T-helper 1 cell (primary cell): ENCODE measurements at places on chromosomes 1 and 21.

DNA sequence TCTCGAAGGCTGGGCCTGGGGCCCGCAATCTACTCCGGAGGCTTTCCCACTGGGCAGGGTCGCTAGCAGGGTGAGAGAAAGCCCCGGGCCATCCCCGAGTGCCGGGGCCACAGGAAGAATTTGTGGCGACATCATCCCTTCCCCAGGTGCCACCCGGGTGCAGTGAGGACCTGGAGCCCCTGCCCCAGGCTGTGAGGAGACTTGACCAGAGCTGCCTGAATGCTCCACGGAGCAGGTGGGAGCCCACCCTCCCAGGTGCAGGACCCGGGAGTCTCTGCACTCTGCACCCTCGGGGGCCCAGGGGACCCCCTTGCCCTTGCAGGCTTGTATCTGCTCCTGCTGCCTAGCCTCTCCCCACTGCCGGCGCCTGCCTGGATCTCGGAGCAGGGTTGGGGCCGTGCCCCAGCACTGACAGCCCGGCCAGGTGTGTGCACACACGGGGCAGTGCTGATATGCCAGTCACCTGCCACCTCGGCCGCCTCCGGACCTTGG lies 67.5 kb upstream of the RGS7 start:
- no peak for DNase-seq

DNA sequence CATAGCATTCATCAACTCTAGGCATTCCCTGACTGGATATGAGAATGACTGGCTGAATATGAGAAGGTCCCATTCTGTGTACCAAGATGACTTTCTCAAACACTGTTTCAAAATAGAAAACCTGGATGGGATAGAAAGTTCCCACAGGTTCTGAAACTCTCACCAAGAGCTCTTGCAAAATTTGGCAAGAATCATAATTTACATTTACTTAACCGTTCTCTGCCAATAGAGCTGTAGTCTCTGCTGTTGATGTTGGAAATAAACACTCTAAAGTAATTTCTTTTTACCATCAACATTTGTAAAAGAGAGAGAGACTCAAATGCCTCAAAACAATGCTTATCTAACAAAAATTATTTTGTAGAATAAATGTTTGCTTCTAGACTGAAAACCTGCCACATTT lies 221.1 kb downstream of the LMO4 start:
- DNase-seq, result no peak

GRCh38 chr1:212860713-212861581 lies 2.9 kb downstream of the FLVCR1 start:
- DNase-seq, result no peak

DNA sequence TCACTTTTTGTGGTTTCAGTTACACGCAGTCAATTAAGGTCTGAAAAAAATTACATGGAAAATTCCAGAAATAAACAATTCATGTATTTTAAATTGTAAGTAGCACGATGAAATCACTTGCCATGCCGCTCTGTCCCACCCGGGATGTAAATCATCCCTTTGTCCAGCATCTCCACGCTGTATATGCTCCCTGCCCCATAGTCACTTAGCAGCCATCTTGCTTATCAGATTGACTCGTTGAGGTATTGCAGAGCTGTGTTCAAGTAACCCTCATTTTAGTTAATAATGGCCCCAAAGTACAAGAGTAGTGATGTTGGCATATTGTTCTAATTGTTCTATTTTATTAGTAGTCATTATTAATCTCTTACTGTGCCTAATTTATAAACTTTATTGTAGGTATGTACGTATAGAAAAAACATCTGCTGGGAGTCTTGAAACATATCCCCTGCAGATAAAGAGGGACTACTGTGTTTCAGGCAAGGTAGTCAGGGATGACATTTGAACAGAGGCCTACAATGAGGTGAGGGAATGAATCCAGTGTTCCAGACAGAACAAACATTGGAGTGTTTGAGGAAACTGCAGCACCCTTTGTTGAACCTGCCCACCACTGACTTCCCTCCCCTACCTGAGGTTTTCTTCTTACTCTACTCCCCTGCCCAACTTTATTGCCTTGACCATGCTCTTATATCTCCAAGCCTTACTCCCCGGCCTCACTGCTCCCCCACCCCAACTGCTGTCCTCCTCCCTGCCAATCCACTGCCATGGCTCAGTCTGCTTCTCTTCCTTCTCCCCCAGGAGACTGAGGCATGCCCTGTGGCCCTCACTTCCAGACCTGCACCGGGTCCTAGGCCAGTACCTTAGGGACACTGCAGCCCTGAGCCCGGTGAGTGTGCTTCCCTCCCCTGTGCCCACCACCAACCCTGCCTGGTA lies 7.1 kb upstream of the CDC20 start:
- no peak for DNase-seq

- DNase-seq, result no peak
Observed at GRCh38 chr1:3056641-3057040, 12.4 kb upstream of the PRDM16 start.

DNA sequence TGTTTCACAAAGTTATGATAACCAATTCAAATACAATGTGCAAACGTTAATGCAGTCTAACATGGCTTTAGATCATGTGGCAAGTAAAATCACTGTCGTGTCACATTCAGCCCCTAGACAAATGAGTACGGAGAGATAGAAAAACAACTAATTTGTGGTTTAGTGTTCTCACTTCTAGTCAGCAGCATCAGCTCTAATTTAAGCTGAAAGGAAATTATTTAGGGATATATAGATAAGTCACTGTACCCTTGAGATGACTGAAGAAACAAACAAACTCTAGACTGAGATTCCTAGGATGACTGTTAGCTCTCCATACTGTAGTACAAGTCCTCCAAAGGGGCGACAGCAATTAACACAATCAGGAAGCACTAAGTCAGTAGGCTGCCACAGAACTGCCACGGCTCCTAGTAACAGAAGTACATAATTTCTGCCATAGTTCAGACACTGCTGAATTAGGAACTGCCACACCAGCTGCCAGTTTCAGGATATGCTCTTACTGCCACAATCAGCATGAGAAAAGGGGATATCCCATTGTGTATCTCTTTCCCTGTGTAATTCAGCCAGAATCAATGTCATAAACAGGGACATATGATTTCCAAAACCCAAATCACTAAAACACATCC lies 150.4 kb upstream of the NEGR1 start:
- no peak for DNase-seq

- DNase-seq, result no peak
Observed at GRCh38 chr1:30609999-30610345, 113.4 kb downstream of the MATN1 start.

- DNase-seq, result no peak
Observed at GRCh38 chr1:78687914-78688313, 38.3 kb downstream of the IFI44 start.

- no peak for DNase-seq
Observed at GRCh38 chr1:204449678-204450280, 38.2 kb upstream of the PPP1R15B start.

GRCh38 chr1:209743145-209743482 lies 12.7 kb upstream of the TRAF3IP3 start:
- no peak for DNase-seq

- no peak for DNase-seq
Observed at GRCh38 chr21:43820466-43820865, 31.1 kb downstream of the RRP1 start.

GRCh38 chr1:200493344-200493743 lies 83.5 kb upstream of the ZNF281 start:
- DNase-seq, result no peak

- no peak for DNase-seq
Observed at GRCh38 chr1:7109901-7110300, 324.6 kb downstream of the CAMTA1 start.

DNA sequence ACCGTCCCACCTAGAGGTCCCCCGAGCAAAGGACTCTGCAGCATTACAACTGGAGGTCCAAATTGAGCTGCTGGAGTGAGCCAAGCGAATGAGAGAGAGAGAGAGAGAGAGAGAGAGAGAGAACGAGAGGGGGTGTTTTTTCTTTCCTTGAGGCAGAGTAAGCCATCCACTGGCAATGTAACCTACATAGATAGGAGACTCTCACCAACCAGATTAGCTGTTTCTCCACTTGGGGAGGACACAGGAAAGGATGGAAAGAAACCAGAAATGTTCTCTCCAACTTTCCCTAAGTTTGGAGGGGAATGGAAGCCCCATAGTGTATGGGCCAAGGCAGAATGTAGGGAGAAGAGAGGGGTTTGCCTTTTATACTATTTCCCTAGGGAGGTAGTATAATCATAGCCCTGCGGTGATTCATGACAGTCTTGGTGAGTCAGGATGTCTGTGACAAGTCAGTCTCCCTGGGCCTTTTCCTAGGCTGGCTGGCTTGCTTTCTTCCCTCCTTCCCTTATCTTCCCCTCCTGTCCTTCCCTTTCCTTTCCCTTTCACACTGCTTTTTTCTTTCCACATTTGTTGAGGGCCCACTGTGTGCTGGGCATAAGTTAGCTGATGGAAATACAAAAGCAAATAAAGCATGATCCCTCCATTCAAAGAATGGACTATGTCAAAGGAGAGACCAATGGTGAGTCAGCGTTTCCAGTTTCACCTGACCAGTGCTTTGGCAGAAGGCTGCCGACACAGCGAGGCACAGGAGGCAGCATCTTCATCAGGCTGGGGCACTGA lies 7.1 kb downstream of the FNDC7 start:
- no peak for DNase-seq

GRCh38 chr1:228279722-228280105 lies 71.9 kb downstream of the OBSCN start:
- DNase-seq, result no peak
